Immature natural killer cell (primary cell): ENCODE measurements at places on chromosomes 12 and 14.

DNA sequence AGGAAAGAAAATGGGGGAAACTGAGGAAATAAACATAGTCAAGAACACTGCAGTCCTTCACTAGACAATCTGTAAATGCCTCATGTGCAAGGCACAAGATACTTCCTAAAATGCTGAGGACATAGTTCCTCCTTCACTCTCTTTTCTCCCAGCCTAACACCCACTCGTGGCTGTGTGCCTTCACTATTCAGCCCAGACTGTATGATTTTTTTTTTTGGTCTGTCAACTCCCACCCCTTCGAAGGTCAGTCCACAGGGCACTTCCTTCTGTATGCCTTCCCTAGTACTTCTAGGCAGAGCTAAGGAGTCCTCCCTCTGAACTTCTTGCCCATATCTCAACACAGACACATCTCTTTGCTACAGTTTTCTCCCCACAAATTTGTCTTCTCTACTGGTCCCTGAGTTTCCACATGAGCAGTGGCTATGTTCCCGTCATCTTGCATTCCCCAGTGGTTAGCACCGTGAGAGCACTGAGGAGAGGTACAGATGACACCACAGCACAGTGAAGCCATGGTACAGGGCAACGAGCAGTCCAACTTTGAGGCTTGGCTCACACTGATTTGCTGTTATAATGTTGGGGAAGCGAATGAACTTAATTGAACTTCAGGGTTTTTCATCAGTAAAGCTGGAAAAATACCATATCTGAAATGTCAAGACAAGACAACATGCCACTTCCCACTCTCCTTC, 24.1 kb upstream of the SYCP3 start:
- no peak for DNase-seq

- DNase-seq: no peak
Observed at GRCh38 chr12:57637364-57637763, 4.4 kb upstream of the B4GALNT1 start.

GRCh38 chr14:32607399-32607798, 278.3 kb downstream of the AKAP6 start:
- no peak for DNase-seq

DNA sequence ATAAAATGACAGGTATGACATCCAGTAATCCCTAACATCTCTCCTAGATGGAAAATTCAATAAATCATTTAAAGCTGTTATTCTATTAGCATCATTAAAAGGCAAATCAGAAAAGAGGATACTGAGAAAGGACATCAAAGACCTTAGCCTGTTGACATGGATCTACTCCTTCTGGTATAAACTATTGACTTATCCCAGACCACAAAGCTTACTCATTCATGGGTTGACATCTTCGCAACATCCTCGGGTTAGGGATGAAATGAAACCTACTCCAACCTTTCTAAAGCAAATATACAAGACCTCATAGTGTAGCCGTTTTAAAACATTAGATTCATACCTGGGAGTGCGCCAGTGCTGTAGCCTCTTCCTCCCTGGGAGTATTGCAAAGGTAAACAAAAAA, 191.5 kb upstream of the BTG1 start:
- DNase-seq: no peak
